ENCODE measurements at places on chromosomes 11 and 22.

- peak; percentile 76 for DNase-seq
These were observed 3.6 kb upstream of the TBC1D22A start for GRCh38 chr22:46758867-46759290.

- no peak for DNase-seq
These were observed 33.5 kb downstream of the PARVG start for GRCh38 chr22:44214187-44214586.

- no peak for DNase-seq
These were observed 6.6 kb upstream of the BID start for GRCh38 chr22:17780741-17781318.

DNA sequence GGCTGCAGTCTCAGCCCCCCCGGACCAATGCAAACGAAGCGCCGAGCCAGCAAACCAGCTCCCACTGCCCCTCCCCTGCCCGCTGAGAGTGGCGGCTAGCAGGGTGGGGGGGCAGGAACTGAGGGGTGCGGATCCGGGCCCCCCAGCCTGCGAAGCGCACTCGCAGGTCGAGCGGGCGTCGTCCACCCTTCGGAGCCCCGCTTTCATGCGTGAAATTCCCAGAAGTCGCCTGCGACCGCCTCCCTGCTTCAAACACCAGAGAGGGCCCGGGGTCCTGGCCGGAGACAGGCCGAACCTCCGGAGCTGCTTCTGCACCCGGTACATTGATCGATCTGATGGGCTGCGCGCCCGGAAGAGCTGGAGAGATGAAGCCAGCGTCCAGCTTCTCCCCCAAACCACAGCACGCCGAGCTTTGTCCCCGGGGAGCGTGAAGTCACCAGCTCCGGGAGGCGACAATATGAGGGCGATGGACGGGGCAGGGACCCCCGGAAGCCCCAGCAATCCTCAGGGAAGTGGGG lies 646 bp upstream of the PATZ1 start:
- peak; percentile 38 for DNase-seq

Measured in common myeloid progenitor, CD34-positive (primary cell).